Activated CD4-positive, alpha-beta T cell treated with anti-CD3 and anti-CD28 coated beads, Interleukin-2, amount 10 ng/mL, durations not matched to agents 24 days and 14 days (primary cell): ENCODE measurements at places on chromosomes 1 and 21. TPM values are rescaled to one million over a fixed set of nuclear protein-coding genes. Genes with fewer than 3 reads are reported as not detected.
A peak's percentile ranks its signal among the peaks of the same experiment; 100 is the strongest.

DNA sequence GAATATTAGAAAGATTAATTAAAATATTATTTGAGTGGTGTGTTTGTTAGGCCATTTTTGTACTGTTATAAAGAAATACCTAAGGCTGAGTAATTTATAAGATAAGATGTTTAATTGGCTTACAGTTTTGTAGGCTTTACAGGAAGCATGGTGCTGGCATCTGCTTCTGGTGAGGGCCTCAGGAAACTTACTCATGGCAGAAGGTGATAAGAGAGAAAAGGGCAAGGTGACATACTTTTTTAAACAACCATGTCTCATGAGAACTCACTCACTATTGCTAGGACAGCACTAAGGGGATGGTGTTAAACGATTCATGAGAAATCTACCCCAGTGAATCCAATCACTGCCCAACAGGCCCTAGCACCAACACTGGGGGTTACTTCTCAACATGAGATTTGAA lies 56.7 kb upstream of the RGS21 start:
- no peak for DNase-seq
- H3K4me3 ChIP-seq, result no peak overlapping the region
- no peaks in the 10 kb centered on the region for H3K36me3 ChIP-seq
- no peaks in the 10 kb centered on the region for H3K4me1 ChIP-seq
- no peak overlapping the region for H3K27ac ChIP-seq

C1orf94 gene
- total RNA-seq, result not detected in 2 replicates

DNA sequence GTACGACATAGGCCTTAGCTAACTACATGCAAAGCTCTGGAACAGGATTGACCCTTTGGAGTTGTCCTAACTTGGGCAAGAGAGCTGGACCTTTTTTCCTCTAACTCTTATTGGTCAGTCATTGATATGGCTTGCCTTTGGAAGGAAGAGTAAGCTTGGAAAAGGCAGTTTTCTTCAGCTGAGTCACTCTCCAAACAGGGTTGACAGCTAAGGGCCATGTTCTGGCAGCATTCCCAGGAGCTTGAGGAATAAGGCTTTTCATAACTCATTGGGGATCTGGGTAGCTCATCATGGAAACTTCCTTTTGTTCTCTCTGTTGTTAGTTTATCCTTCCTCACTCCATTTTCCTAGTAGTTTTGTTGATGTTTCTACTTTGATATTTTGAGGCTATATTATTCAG lies 14.5 kb upstream of the ERRFI1 start:
- peaks cover 14% of the 10 kb centered on the region for H3K27me3 ChIP-seq
- H3K4me3 ChIP-seq, result no peak overlapping the region
- DNase-seq, result no peak
- no peaks in the 10 kb centered on the region for H3K36me3 ChIP-seq

GRCh38 chr1:245599371-245600174 lies 444.8 kb downstream of the KIF26B start:
- no peaks in the 10 kb centered on the region for H3K27me3 ChIP-seq
- H3K36me3 ChIP-seq, result no peaks in the 10 kb centered on the region
- H3K4me1 ChIP-seq, result no peaks in the 10 kb centered on the region
- H3K27ac ChIP-seq, result no peak overlapping the region
- H3K4me3 ChIP-seq, result no peak overlapping the region
- no peak for DNase-seq

DNA sequence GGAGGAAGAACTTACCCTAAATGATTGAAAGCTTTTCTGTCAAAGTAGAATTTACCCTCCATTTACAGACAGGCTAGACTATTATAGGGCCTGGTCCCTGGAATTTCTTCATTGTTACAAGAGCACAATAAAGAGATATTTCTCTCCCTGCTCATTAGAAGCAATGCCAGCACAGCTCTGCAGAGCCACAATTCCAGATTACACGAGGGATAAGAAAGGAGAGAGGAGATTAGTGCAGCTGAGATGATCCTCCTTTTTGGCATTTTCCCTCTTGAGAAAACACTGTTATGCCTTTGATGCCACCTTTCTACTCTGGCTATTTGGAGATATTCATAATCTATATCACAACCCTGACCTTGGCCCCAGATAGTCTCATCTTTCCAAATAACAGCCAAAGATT lies 1119.5 kb upstream of the TMPRSS15 start:
- no peaks in the 10 kb centered on the region for H3K36me3 ChIP-seq
- H3K4me3 ChIP-seq, result no peak overlapping the region
- H3K4me1 ChIP-seq, result no peaks in the 10 kb centered on the region
- DNase-seq, result no peak
- no peak overlapping the region for H3K27ac ChIP-seq

DNA sequence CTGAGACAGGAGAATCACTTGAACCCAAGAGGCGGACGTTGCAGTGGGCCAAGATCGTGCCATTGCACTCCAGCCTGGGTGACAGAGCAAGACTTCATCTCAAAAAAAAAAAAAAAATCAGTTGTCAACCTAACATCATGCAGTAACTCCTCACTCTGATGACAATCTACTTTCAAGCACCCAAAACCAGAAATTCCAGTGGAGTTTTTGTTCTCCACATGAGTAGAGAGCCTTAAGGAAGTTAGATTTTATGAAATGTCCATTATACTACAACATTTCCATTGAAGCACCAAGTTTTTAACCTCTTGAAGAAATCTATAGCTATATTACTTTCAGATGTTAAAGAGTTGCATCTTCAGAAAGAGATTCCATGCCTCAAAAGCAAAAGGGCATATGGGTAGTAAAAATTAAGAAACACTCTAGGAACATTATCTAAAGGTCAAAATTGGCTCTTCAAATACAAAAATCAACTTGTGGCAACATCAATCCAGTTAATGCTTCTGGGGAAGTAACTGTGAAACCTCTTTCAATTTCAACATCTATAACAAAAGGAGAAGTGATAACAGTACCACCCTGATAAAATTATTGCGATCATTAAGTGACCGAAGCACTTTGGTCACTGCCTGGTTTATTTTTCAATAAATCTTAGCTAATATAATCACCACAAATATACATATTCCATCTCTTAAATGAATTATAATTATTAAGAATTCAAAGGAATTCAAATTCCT lies 7.7 kb downstream of the LPGAT1 start:
- peaks cover 14% of the 10 kb centered on the region for H3K4me1 ChIP-seq
- H3K27ac ChIP-seq, result no peak overlapping the region
- H3K36me3 ChIP-seq, result peaks cover 46% of the 10 kb centered on the region
- no peak overlapping the region for H3K4me3 ChIP-seq
- H3K27me3 ChIP-seq, result no peaks in the 10 kb centered on the region
- DNase-seq, result no peak

KCNK1 gene
- 1.9 and 2.3 TPM in 2 replicates for total RNA-seq

LAMC2 gene
- total RNA-seq, result 0.05 and 0.07 TPM in 2 replicates

SASS6 gene
- 16.0 and 17.2 TPM in 2 replicates for total RNA-seq

GRCh38 chr21:30478004-30478403 lies 2.2 kb downstream of the KRTAP19-1 start:
- no peak overlapping the region for H3K4me3 ChIP-seq
- no peaks in the 10 kb centered on the region for H3K4me1 ChIP-seq
- no peaks in the 10 kb centered on the region for H3K27me3 ChIP-seq
- H3K27ac ChIP-seq, result no peak overlapping the region

MYOC gene
- not detected in 2 replicates for total RNA-seq

MROH9 gene
- not detected in 2 replicates for total RNA-seq

GRCh38 chr1:65431111-65431705 lies 10.7 kb downstream of the LEPR start:
- H3K36me3 ChIP-seq, result peaks cover 23% of the 10 kb centered on the region
- peaks cover 14% of the 10 kb centered on the region for H3K4me1 ChIP-seq
- peak; percentile 64 for DNase-seq
- H3K27me3 ChIP-seq, result no peaks in the 10 kb centered on the region

DNA sequence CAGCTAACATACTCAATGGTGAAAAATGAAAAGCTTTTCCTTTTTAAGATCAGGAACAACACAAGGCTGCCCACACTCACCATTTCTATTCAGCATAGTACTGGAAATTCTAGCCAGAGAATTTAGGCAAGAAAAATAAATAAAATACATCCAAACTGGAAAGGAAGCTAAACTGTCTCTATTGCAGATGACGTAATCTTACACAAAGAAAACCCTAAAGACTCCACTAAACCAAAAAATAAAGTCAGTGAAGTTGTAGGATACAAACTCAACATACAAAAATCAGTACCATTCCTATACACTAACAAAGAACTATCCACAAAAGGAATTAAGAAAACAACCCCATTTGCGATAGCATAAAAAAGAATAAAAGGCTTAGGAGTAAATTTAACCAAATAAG lies 181.2 kb downstream of the BRINP3 start:
- H3K4me1 ChIP-seq, result no peaks in the 10 kb centered on the region
- DNase-seq, result no peak
- H3K27ac ChIP-seq, result no peak overlapping the region
- no peaks in the 10 kb centered on the region for H3K36me3 ChIP-seq
- no peaks in the 10 kb centered on the region for H3K27me3 ChIP-seq

GRCh38 chr1:102733491-102734236 lies 374.7 kb downstream of the COL11A1 start:
- no peak for DNase-seq
- H3K4me3 ChIP-seq, result no peak overlapping the region
- H3K36me3 ChIP-seq, result no peaks in the 10 kb centered on the region
- no peaks in the 10 kb centered on the region for H3K27me3 ChIP-seq

DNA sequence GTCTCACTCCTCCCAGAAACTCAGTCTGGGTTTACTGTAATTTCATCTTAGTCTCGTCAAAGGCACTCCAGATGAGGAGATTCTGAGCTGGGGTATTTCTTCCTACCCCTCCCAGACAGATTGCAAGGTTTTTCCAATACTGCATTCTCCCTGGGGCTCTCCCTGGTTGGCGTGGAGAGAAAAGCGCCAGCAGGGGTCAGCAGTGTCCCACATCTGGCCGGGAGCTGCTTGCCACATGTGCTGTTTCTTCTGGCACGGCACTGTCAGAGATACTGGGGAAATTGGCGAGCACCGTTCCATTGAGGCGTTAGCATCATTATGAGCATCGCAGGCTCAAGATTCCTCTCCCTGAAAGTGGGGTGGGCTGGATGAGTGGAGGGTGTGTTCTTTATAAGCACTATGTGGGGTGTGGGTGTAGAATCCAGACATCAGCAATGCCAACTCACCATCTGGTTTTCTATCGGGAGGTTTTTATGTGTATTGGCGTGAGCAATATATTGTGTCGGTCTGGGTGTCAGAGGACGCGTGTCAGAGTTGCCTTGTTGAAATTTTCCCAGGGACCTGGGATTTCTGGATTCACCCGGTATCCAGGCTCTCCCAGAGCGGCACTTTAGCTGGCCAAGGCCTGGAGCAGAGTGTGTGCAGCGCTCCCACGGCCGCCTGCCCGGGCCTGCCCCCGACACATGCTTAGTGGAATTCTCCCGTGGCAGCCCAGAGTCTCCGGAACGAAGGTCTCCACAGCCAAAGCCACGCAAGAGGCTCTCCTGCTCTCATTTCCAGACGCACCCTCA lies 8.0 kb upstream of the NAV1 start:
- H3K4me1 ChIP-seq, result peaks cover 11% of the 10 kb centered on the region
- peaks cover 5% of the 10 kb centered on the region for H3K36me3 ChIP-seq
- no peak overlapping the region for H3K27ac ChIP-seq
- DNase-seq, result peak; percentile 76

DNA sequence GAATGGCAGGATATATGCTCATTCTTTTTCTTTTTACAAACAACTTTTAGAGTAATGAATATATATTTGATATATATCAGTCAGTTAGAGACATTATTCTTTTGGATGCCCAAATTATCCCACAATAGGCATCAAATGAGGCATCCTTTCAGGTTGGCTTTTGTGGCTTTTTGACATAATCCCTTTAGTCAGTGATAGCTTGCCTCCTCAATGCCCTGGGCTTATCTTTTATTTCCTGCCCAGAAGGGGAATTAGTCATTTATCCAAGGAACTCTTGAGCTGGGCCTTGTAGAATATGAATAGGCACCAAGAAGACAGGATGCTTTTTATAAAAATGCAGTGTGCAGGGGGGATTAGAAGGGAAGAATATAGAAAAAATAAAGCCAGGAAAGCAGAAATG lies 22.2 kb downstream of the EPHX4 start:
- no peak overlapping the region for H3K27ac ChIP-seq
- H3K36me3 ChIP-seq, result no peaks in the 10 kb centered on the region
- no peak overlapping the region for H3K4me3 ChIP-seq
- no peak for DNase-seq
- H3K27me3 ChIP-seq, result peaks cover 4% of the 10 kb centered on the region
- no peaks in the 10 kb centered on the region for H3K4me1 ChIP-seq

CELF3 gene
- total RNA-seq, result not detected in 2 replicates

PROK1 gene
- not detected in 2 replicates for total RNA-seq

GJA8 gene
- not detected in 2 replicates for total RNA-seq

DNA sequence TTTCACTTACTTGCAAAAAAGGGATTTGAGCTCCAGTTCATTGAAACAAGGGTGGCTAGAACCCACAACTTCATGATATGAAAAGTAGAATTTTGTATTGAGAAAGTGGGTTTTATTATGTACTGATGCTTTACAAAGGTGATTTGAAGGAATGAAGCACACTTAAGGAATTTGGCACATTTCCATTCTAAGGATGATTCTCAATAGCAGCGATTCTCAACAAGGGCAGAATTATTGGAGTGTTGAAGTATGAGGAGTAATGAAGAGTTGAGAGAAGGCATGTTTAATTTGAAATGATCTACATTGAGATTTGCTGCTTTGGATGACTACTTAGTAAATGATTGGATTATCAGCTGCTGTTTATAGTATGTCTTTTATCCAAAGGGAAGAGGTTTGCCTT lies 54.7 kb downstream of the FNBP1L start:
- no peak for DNase-seq
- H3K4me3 ChIP-seq, result no peak overlapping the region
- no peaks in the 10 kb centered on the region for H3K4me1 ChIP-seq

DNA sequence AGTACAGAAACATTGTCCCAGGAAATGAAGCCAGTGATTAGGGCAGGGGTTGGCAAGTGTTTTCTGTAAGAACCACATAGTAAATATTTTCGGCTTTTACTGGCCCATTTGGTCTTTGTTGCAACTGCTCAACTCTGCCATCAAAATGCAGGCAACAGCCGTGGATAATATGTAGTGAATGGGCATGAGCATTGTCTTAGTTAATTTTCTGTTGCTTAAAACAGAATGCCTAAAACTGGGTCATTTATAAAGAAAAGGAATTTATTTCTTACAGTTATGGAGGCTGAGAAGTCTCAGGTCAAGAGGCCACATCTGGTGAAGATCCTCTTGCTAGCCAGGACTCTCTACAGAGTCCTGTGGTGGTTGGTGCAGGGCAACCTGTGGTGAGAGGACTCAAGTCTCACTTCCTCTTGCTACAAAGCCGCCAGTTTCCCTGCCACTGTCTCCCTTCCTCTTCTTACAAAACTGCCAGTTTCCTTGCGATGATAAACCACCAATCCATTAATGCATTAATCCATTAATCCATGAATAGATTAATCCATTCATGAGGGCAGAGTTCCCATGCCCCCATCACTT lies 166.4 kb downstream of the PSMG1 start:
- no peaks in the 10 kb centered on the region for H3K36me3 ChIP-seq
- H3K27me3 ChIP-seq, result no peaks in the 10 kb centered on the region
- H3K4me3 ChIP-seq, result no peak overlapping the region
- peaks cover 3% of the 10 kb centered on the region for H3K4me1 ChIP-seq

DHX9 gene
- 344 and 355 TPM in 2 replicates for total RNA-seq

- no peaks in the 10 kb centered on the region for H3K36me3 ChIP-seq
- no peak overlapping the region for H3K27ac ChIP-seq
- H3K4me1 ChIP-seq, result peaks cover 10% of the 10 kb centered on the region
- DNase-seq, result peak; percentile 86
- no peak overlapping the region for H3K4me3 ChIP-seq
Observed at GRCh38 chr1:230310381-230311163, 115.6 kb downstream of the PGBD5 start.

GRCh38 chr1:27527223-27527889 lies 37.4 kb upstream of the WASF2 start:
- peaks cover 10% of the 10 kb centered on the region for H3K36me3 ChIP-seq
- peak; percentile 80 for DNase-seq
- peaks cover 55% of the 10 kb centered on the region for H3K4me1 ChIP-seq
- H3K4me3 ChIP-seq, result peak overlapping the region; percentile 82
